RWPE1 (cell line): ENCODE measurements at places on chromosomes 1 and 21.

DNA sequence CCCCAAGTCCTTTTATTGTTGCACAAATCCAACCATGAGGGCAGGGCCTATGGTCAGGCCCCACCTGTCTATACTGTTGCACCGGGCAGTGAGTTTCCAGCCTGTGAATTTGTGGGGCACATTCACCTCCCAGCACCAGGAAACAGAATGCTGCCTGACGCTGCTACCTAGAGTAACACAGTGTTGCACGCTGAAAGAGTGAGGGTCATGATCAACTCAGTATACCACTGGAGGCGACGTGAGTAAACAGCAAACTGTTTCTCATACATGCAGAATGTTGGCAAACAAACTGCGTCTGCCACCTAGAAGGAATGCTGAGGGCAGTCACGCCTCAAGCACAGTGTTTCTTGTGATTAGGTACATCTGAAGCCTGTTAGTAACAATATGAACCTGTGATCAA, 13.4 kb upstream of the LRRC47 start:
- DNase-seq = no peak

GRCh38 chr1:226363801-226364513, 43.9 kb downstream of the PARP1 start:
- no peak for DNase-seq

GRCh38 chr1:226650236-226650841, 88.7 kb downstream of the ITPKB start:
- no peak for DNase-seq

DNA sequence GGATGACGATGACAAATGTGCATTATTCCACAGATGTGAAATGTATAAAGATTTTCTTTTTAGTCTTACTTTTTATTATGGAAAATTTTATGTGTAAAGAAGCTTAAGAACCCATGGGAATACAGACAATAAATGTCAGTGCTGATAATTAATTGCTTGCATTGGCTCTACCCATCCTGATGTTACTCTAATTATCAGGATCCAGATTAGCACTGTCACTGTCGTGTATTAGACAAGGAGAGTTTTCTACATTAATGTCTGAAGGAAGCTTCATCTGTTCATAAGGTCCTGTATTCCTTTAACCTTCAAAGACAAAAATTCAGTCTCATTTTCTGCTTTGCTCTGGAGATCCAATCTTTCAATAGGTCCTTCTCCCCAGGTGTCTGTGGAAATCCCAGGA, 259.1 kb upstream of the ADAMTS5 start:
- no peak for DNase-seq

DNA sequence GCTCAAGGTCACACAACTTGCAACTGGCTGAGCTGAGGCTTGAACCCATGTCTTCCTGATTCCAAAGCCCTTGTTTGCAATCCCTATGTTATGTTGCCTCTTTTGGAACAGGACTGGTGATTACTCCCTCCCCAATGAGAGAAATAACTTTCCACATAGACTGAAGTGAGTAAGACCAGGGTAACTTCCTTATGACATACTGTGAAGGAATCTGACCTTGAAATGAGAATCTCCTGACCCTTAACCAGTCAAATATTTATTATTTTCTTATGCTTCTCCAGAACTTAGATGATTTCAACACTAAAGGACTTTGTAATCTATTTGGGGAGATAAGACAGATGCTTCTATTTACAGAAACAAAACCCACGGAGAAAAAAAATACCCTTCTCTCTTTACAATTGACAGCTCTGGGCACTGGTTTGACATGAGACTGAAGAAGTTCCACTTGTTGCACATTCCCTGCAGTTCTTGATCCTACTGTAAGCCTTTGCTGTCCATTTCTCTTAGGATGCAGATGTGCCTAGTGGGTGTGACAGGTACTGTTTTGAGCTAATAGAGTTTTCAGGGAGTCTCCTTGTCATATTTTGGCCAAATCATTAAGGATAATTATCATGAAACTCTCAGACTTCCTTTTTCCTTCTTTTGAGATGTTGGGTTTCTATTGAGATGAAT, 3.9 kb upstream of the RPTN start:
- peak; percentile 89 for DNase-seq

GRCh38 chr1:222631611-222632208, 13.8 kb downstream of the MIA3 start:
- no peak for DNase-seq

DNA sequence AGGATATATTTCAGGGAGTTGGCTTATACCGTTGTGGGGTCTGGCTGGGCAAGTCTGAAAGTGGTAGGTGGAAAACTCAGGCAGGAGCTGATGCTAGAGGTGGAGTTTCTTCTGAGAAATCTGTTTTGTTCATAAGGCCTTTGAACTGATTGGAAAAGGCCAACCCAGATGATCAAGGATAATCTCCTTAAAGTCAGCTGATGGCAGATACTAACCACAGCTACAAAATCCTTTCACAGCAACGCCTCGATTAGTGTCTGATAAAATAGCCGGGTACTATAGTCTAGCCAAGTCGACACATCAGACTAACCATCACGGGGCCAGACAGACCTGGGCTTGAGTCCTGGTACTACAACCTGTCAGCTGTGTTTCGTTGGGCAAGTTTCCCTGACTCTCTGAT, 21.4 kb downstream of the OPRD1 start:
- DNase-seq = no peak

- DNase-seq = no peak
These were observed 49.0 kb downstream of the KLHDC7A start for GRCh38 chr1:18529714-18530113.

DNA sequence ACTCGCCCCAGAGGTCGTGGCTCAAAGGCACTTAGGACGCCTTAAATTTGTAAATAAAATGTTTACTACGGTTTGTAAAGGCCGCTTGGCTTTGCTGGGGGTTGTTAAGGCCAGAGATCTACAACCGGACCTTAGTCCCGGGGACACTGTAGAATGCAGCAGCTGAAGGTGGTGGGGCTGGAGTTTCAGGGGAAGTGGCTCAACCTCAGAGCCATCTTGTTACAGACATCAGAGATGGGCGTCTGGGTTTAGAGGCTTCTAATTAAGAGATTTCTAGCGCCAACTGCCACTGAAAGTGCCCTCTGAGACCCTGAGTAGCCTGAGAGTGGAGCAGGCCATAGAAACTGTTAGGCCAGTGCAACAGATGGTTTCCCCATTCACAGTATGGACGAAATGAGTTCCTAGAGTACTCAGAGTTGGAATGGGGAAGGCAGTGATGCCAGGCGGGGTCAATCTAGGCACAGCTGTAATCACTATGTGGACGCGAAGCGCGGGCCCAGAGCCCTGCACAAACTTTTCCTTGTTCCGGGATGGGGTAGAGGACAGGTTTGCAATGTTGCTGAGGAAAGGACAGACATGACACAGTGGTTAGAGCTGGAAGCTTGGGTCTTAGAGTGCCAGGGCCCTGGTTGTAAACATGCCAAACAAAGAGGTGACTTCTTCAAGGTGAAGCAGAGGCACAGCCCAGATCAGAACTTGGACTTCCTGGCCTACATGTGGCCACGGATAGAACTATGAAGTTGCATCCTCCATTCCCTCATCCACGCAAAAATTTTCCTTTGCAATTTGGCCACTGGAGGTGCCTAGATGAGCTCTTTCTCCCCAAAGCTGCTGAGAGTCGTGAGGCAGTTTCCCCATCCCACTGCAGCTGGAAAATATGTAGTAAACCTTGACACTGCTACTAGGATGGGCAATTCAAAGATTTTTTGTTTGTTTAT, 6.0 kb downstream of the HLX start:
- DNase-seq = no peak

- DNase-seq = no peak
These were observed 31.6 kb upstream of the C1orf146 start for GRCh38 chr1:92186081-92186480.

- no peak for DNase-seq
These were observed 49.6 kb downstream of the RUNX1 start for GRCh38 chr21:34999397-34999941.

DNA sequence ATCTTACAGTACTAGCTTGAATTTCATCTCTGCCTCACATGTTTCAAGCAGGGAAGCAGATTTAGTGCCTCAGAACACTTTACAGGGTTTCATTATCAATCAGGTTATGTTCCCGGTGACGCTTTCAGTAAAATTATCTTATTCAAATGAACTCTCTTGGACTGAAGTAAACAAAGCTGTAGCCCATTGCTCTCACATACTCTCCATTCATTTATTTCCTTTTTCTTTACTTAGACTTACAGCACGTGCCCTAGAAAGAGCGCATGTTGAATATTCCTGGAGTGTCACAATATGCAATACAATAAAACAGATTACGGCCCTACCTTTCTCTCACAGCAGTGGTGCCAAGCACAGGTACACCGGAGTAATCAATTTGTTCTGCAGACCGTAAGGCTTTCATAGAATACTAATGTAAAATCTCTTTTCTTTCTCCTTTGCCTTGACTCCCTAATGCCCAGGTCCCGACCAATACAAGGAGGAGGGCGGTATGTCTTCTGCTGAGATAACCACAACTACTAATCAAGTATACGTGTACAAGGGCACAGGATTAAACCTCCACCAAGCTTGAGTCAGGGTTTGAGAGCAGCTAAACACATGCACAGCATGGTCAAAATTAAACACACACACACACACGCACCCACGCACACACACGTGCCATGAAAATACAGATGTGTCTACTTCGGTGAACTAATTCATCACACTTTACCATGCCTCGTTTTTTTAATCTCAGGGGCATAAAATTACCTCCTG, 62.8 kb downstream of the NRIP1 start:
- DNase-seq = no peak

- DNase-seq = no peak
These were observed 18.8 kb downstream of the GATAD2B start for GRCh38 chr1:153903841-153904455.

DNA sequence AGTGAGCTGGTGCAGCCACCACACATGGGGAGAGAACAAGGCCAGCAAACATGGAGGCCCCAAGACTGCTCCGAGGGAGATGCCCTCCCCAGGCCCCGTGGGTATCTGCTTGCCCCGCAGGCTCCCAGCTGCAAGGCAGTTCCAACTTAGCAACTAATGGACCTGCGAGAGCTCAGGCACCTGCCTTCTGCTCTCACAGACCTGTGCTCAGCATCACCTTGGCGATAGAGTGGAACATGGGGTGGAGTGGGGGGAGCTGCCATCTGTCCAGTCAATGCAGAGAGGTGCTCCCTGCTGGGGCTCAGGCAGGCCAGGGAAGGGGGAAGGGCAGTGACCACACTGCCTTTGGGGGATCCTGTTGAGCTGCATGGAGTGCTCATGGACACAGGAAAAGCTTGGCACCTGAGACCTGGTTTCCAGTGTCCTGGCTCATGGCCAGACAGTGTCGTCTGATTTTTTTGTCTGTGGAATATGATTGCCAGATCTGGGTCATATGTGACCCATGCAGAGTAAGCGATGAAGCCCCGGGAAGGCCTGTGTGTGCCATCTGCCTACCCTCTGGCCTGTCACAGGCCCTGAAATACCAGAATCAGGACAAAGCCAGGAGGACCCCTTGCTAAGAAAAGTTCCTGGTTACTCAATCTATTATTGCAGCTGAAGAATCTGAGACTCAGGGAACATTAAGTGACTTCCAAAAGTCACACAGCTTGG, 39.9 kb upstream of the TENT5C start:
- DNase-seq = no peak

GRCh38 chr21:29166323-29166722, 35.9 kb downstream of the MAP3K7CL start:
- no peak for DNase-seq

GRCh38 chr1:175750366-175751071, 7.1 kb upstream of the TNR start:
- no peak for DNase-seq

DNA sequence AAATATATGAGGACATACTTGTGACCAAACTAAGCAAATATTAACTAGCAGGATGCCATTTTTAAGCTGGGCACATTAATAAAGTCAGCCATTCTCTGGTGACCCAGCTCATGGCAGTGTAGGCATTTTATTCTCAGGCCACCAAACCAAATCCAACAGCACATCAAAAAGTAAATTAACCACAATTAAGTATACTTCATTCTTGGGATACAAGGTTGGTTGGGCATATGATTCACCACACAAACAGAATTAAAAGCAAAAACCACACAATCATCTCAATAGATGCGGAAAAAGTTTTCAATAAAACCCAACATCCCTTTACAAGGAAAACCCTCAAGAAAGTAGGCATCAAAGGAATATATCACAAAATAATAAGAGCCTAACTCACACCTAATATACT, 101.3 kb downstream of the FAF1 start:
- no peak for DNase-seq

DNA sequence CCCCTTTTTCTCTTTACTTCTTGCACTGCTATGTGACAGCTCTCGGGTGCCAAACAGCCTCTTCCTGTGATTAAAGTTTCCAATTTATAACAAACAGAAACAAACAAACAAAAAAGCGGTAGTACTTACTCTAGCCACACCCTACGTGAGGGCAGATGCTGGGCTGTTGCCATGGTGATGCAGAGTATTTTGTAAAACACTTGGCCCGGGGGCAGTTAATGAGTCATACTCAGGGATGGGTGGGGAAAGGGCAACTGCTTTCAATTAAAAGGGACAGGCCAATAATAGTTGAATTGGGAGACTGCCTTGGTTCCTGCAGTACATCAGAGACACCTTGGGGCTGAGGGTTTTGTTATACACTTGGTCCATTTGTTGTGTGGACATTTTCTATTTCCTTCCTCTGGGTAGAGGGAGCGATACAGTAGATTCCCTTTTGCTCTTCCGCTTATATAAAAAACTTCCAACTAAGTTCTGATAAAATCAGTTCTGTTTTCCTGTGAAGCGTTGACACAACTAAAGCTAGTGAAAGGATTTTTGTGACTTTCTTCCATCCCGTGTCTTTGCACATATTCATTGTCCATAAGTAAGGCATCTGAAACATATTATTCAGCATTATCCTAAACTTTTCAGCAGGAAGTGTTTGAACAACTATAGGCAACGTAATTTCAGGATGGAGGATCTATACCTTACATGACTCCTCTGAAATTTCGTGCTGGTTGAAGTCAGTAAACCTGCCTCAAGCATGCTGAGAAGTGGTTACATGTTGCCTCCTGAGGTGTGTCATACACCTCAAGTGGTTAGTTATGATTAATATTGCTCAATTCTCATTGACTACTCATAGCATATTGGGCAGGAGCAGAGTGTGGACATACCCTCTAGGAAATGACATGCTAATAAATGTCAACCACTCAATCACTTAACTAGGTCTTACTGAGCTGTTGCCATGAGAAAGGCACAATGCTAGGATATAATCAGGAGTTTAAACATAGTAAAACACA, 36.7 kb upstream of the THEM4 start:
- peak; percentile 94 for DNase-seq

- no peak for DNase-seq
These were observed 35.4 kb downstream of the VANGL1 start for GRCh38 chr1:115677182-115677555.

GRCh38 chr1:158689110-158689509, 2.6 kb upstream of the SPTA1 start:
- no peak for DNase-seq

DNA sequence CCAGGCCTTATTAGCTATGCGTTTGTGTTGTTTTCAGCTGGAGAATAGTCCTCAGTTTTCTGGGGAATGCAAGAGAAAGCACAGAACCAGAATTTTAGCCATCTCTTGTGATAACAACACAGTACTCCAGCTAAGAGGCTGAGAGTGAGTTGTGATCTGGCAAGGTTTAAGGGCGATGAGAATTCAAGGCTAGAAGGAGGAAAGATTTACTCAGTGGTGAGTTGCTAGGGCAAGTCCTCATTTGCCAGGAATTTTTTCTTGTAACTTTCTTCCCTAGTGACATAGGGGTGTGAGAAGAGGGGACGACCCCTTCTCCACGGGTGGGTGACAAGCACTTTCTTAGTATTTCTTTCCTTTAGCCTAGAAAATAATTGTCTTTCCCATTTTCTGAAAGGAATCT, 53.2 kb downstream of the HHAT start:
- no peak for DNase-seq

GRCh38 chr1:27136998-27137542, 17.9 kb downstream of the SLC9A1 start:
- DNase-seq = no peak

GRCh38 chr1:14782741-14783591, 184.5 kb downstream of the KAZN start:
- DNase-seq = no peak
